HCEC 1CT (cell line): ENCODE measurements at places on chromosomes 1 and 21.

GRCh38 chr1:162578071-162578700, 16.7 kb downstream of the UAP1 start:
- no peak for DNase-seq

DNA sequence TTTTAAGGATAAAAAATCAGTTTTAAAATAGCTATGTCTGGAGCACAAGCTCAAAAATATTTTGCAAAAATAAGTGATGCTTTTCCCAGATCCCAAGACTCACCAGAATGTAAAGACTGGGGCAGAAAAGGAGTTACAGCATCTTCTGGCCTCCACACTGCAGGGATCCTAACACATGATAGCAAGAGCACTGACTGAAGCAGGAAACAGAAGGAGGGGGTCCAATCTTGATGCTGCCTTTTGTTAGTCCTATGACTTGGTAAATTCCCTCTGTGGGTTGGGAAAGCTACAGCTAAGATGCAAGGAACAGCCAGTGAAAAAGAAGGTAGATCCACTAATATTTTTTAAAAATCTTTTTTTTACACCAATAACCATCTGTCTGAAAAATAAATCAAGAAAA, 54.2 kb upstream of the TNR start:
- no peak for DNase-seq

DNA sequence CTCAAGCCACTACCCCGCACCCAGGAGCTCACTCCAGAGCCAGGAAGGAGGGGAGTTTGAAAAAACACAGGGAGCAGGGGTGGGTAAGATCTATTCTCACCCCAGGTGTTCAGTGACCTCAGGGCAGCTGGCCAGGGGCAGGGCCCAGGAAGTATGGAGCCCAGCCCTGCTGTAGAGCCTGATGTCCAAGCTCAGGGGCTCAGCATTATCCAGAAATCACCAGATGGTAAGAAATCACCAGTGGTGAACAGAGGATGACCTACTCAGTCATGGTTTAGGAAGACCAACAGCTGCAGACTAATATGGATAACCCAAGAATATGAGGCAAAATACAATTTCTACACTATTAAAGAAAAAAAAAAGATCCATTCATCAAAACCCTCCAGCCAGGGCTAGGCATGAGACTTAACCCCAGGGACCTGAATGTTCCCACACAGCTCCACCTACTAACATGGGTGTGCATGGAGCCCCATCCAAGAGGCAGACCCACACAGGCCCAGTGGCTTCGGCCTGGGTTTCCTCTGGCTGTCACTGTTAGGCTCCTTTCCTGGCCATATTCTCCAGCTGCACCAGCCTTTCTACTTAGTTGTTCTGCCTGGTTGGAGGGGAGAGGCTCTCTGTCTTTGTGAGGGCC, 67.6 kb downstream of the KCNN3 start:
- no peak for DNase-seq

- DNase-seq, result no peak
Measured at GRCh38 chr1:37094302-37094701, 60.0 kb upstream of the GRIK3 start.

DNA sequence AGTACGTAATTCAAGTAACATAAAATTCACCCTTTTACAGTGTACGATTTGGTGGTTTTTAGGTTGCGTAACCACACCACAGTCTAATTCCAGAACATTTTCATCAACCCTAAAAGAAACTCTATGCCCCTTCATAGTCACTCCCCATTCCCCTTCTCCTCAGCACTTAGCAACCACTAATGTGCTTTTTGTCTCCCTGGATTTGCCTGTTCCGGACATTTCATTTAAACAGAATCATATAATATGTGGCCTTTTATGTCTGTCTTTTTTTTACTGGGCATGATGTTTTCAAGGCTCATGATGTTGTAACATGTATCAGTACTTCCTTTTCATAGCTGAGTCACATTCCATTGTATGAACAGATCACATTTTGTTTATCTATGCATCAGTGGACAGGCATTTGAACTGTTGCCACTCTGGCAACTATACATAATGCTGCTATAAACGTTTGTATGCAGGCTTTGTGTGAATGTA, 20.8 kb downstream of the OBSCN start:
- DNase-seq, result peak; percentile 91

DNA sequence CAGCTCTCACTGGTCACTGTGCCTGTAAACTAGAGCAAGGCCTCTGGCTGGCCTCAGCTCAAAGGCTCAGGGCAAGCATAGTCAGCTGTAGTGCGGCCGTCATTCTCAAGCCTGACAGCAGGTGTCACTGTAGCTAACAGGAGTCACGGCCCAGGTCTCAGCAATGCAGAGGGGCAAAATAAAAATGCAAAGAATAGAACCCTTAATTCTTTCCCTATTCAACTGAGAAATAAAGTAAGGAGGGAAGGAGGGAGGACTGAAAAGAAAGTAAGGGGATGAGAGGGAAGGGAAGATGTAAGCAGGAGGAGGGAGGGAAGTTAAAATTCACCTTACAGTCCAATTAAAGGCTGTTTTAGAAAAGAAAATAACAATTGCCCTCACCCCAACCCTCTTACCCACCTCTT, 106.1 kb downstream of the KIAA0319L start:
- peak; percentile 73 for DNase-seq
